Left lung (tissue), 14 donors: ENCODE measurements at places on chromosomes 7 and 10.

DNA sequence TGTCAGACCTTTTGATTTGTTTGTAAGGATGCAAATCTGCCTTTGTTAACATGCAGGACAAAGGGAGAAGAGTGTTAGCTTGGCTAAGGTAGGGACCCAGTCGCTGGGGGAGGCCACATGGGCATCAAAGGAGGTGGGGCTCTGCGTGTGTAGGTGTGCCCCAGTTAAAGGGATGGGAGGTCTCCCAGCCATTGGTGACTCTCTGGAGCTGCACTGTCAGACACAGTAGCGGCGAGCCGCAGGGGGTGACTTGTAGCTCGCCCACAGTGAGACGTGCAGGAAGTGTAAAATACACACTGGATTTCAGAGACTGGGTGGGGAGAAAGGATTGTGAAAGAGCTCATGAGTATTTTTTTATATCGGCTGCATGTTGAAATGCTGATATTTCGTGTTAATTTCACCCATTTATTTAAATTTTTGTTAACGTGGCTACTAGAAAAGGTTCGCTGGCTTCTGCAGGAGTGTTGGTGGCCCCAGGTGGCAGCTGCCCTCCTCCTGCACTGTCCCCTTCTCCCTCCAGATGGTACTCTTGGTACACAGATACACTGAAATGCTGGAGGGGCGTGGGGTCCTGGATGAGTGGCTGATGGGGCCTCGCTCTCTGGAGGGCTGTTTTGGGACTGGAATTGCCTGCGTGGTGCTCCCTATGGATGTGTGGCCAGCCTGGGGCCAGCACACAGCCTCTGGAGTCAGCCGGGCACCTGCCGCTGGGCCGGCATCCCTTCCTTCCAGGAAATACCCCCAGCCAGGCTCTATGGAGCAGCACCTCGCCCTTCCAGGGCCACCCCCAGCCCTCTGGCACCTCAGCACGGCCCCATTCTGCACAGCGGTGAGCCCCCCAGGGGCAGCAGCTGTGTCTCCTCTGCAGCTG lies 59.2 kb downstream of the LHPP start:
- DNase-seq, result no peak
- no peaks in the 10 kb centered on the region for H3K27me3 ChIP-seq
- peaks cover 7% of the 10 kb centered on the region for H3K4me1 ChIP-seq
- no peak overlapping the region for H3K27ac ChIP-seq
- H3K4me3 ChIP-seq, result no peak overlapping the region

GRCh38 chr10:93060887-93061593 lies 442 bp downstream of the CYP26C1 start:
- no peak overlapping the region for H3K27ac ChIP-seq
- H3K4me1 ChIP-seq, result peaks cover 31% of the 10 kb centered on the region
- peaks cover 65% of the 10 kb centered on the region for H3K27me3 ChIP-seq
- no peak for DNase-seq

DNA sequence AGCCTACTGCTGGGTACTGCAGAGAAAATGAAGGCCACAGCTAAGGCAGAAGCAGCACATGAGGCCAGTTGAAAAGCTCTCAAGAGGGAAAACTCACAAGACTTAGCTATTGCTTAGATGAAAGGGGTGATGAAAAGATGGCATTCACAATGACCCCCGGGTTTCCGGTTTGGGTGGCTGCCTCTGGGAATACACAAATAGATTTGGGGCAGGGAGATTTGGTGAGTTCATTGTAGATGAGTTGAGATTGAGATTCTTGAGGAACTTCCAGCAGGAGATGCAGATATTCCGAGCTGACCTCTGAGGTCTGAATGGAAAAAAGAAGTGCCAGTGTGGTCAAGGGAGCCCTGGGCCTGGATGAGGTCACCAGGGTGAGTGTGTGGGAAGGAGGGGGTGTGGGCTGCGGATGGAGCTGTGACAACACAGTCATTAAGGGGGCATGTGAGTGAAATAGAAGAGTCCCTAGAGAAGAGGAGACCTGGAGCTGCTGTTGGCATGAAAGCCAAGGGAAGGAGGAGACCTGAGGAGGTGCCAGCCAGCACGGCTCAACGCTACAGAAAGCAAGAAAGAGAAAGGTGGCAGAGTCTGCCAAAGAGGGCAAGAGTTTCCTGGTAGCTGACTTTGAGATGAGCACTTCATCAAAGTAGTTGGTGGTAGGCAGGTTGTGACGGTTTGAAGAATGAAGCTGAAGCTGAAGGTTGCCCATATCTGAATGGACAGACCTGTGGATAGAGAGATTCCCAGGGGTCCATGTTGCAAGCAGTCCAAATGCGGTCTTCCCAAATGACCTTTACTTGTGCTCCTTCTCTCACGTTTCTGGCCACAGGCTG lies 43.7 kb downstream of the HIF1AN start:
- H3K27ac ChIP-seq, result no peak overlapping the region
- H3K27me3 ChIP-seq, result peaks cover 52% of the 10 kb centered on the region
- H3K4me3 ChIP-seq, result no peak overlapping the region
- DNase-seq, result no peak
- no peaks in the 10 kb centered on the region for H3K36me3 ChIP-seq

- H3K36me3 ChIP-seq, result no peaks in the 10 kb centered on the region
- peaks cover 57% of the 10 kb centered on the region for H3K27me3 ChIP-seq
- no peak overlapping the region for H3K27ac ChIP-seq
- no peak overlapping the region for H3K4me3 ChIP-seq
Measured at GRCh38 chr7:1192171-1192676, 32.2 kb upstream of the ZFAND2A start.

DNA sequence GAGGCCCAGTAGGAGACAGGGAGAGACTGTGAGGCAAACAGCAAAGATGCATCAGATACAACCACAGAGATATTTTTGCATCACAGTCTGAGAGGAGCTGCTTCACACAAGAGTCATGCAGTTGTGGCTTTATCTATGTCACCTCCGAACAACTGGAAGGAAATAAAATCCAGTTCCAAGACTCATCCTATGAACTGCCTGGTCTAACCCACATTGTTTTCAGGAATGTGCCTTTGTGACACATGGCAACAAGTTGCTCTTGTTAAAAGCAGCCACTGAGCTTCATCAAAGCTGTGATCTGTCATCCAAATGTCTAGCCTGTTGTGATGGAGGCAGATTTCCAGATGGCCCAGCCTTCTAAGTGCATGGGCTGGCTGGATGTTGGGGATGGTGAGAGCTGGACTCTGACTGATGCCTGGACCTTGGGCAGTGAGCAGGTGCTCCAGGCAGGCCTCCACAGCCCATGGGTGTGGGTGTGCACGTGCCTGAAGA lies 255.0 kb downstream of the BMPER start:
- H3K4me3 ChIP-seq, result no peak overlapping the region
- no peak overlapping the region for H3K27ac ChIP-seq
- H3K4me1 ChIP-seq, result no peaks in the 10 kb centered on the region
- DNase-seq, result no peak
- H3K27me3 ChIP-seq, result no peaks in the 10 kb centered on the region

- H3K4me1 ChIP-seq, result peaks cover 4% of the 10 kb centered on the region
- no peaks in the 10 kb centered on the region for H3K36me3 ChIP-seq
- H3K27me3 ChIP-seq, result no peaks in the 10 kb centered on the region
- H3K27ac ChIP-seq, result peak overlapping the region; percentile 98
Measured at GRCh38 chr7:601595-602340, 82.1 kb upstream of the PDGFA start.

- no peaks in the 10 kb centered on the region for H3K36me3 ChIP-seq
- no peaks in the 10 kb centered on the region for H3K4me1 ChIP-seq
- H3K27me3 ChIP-seq, result peaks cover 20% of the 10 kb centered on the region
- no peak for DNase-seq
- H3K4me3 ChIP-seq, result no peak overlapping the region
Measured at GRCh38 chr7:156985101-156985992, 25.1 kb downstream of the MNX1 start.
